ENCODE measurements at places on chromosomes 7 and 10.

- no peak for DNase-seq
Measured at GRCh38 chr7:3282457-3282856, 18.6 kb upstream of the SDK1 start.

DNA sequence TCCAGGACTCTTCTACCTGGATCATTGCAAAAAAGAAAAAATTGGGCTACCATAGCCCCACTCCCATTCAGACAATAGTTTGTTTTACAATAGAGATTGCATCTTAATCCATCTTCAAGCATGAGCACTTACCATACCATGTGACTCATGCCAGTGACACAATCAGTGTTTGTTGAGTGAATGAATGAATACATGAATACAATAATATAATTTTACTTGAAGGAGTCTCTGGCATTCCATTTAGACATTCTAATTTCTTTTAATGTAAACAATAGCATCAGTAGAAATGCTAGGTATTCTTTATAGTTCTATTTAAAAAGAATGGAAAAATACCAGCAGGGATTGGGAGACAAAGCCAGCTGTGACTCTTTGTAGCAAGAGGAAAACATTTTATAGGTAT is 141.6 kb upstream of the AKR1E2 start:
- no peak for DNase-seq

- DNase-seq = no peak
Measured at GRCh38 chr10:98168766-98169165, 34.3 kb downstream of the R3HCC1L start.

DNA sequence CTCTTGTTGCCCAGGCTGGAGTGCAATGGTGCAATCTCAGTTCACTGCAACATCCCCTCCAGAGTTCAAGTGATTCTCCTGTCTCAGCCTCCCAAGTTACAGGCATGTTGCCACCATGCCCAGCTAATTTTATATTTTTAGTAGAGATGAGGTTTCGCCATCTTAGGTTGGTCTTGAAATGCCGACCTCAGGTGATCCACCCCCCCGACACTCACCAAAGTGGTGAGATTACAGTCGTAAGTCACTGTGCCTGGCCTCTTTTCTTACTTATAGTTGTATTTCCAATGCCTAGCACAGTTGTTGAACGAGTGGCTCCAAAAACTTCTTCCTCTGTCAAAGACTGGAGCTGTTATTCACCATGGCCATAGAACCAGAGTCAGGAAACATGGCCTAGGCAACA is 6.7 kb downstream of the RNF216 start:
- no peak for DNase-seq

DNA sequence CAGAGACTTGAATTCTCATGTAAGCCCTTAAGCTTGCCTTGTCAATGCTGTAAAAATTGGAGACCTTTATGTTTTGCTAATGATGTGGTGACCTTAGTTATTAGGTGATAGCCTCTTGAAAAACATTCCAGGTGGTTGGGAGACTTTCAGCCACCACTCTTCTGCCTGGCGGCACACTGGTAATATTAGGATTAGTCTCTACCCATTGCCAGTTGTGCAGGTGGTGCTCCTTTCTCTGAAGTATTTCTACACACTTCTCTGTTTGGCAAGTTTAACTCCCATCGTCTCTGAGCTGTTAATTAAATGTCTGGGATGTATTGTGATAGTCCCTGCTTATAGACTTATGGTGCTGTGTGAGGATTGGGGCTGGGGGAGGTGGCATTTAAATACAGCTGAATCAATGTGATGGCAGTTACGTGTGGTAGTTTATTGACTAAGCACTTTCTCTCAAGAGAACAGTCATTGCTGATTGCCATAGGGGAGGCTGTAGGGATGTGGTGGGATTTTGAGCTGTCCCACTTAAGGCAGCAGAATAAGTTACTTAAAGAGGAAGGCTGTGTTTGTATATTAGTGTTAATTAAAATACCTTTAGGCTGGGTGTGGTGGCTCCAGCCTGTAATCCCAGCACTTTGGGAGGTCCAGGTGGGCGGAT is 61.7 kb downstream of the DAGLB start:
- no peak for DNase-seq

DNA sequence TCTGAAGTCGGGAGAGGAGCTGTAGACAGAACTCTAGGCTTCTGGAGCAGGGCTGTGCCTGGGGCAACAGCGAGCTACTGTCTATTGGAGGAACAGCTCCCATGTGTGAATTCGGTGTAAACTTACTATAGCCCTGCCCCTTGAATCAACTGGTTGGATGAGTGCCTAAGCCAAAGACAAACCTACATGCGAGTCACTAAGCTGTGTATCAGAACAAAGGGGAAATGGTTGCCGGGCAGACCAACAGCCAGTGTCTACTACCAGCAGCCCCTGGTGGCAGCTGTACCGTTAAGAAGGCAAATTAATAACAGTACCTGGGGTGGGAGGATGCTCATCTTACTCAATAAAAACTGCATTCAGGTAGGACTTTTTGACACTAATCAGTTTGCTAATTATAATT is 343.6 kb downstream of the ACTR3B start:
- no peak for DNase-seq

DNA sequence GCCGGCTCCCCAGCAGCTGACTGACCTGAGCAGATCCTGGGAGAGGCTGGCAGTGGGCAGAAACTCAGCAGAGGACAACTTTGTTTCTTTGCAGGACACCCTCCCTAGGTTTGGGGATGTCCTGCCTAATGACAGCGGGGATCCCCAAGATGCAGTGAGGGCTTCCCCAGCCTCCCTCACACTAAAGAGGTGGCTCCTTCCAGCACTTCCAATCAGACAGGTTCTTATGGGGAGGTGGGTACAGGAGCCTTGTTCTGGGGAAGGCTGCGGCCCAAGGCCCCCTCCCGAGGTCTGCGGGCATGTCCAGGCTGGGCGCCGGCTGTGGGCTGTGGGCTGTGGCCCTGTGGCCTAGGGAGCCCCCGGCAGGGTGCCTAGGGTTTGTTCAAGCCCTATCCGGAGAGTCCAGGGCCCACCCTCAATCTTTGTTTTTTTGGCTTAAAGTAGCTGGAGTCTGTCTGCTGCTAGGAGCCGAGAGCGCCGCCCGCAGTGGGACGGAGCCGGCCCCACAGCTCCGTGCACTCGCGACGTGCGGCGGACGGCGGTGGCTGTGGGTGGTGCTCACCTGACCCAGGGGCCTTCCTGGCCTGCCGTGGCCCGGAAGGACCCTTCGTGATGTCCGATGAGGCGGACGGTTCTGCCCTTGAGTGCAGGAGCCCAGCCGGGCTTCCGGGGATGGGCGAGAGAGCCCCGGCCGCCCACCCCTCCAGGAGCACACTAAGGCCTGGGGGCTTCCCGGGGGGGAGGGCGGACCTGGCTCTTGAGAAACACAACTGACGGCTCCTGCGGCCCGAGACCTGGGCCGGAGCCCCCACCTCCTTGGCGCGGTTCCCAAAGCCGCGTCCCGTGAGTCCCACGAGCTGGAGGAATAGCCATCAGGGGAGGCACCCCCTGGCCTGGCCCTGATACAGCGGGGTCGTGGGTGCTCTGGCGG is 57.2 kb downstream of the PDGFA start:
- DNase-seq = no peak

DNA sequence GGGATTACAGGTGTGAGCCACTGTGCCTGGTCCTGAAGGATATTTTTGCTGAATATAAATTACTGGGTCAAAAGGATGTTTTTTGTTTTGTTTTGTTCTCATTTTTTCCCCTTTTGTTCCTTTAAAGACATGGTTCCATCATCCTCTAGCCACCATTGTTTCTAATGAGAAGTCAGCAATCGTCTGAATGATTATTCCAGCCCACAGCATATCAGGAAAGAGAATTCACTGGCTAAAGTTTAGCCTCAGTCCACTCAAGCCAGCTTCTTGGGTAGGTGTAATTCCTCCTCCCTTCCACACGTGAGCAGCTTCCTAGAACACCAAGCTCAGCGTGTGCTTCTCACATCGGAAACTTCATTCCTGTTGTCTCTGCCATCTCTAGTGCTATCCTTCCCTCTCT is 112.8 kb upstream of the INSIG1 start:
- DNase-seq = no peak

DNA sequence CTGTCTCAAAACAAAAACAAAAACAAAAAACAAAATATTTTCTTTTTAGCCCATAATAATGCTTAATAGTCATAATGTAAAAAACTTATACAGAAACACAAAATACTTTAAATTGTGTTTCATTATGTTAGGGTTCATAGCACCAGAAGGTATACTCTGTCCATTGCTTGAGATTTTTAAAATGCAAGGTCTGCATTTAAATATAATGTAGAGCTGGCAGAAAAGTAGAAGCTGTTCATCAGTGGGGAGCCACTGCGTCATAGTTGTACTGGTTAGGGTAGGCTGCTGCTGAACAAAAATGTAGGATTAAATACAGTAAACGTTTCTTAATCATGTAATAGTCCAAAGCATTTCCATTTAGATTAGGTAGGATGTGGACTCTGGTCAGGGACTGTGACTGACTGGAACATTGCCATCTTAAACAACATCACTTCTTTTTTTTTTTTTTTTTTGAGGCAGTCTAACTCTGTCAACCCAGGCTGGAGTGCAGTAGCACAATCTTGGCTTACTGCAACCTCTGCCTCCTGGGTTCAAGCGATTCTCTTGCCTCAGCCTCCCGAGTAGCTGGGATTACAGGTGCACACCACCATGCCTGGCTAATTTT is 85.2 kb downstream of the ANKIB1 start:
- no peak for DNase-seq

DNA sequence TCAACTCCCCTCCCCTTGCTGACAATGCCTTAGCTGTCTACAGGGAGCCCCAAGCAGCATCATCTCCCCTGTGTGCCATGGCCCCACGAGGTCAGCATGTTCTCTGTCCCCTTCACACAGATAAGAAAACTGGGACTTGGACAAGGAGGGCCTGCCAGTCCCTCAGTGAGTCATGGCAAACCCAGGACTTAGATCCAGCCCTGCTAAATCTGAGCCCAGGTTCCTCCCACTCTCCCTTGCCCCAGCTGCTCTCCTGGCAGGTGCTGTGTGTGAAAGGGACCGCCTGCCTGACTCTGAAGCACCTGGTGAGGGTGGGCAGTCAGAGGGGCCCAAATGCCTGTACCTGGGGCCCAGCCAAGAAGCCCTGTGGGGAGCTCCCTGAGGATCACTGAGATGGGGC is 7.4 kb downstream of the CRHR2 start:
- DNase-seq = no peak

DNA sequence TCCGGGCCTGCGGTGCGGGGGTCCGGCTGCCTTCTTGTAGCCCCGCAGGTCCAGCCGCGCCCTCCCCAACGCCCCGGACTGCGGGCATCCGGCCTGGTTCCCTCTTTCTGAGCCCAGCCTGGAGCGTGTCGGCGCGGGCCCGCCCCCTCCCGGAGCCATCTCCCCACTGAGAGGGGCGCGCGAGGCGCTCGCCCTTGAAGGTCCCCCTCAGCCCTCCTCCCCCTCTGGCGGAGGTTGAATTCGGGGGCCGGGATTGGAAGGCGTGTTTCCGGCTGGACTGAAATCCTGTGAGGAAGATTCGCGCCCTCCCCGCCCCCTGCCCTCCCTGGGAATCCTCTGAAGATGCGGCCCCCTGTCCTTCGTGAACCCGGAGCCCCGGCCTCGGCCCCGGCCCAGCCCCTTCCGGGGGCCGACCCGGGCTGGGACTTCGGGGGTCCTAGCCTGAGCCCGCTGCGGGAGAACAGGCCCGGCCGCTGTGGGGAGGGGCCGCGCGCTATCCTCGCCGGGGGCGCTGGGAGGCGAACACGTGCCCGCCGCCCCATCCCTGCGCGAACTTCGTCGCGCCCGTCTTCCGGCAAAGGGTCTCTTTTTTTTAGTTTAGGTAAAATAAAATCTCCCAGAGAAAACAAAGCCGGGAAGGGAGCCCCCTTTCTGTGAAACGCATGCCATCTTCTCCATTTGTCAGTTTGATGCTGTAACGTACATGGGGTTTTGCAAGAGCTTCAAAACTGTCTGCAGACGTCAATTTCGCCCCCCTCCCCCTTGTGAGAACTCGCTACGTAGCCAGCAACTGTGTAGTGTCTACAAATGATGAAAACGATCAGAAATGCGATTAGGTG is 636 bp downstream of the PDCD4 start:
- peak; percentile 78 for DNase-seq

DNA sequence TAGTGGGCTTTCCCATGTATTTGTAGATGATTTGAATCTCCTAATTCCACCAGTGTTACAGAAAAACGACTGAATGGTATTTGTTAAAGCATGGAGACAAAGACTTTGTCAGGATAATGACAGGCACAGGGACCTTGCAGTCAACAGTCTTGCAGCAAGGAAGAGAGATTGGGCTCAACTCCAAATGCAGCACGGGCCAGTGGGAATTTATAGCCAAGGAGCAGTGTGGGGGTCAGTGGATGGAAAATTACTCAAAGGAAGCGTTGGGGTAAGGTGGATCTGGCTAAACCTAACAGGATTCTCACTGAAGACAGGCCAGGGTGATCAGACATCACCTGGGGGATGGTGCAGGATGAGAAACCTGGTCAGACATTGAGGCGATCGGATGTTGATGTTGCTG is 24.3 kb downstream of the CPVL start:
- no peak for DNase-seq

- no peak for DNase-seq
Measured at GRCh38 chr7:54860003-54860775, 101.2 kb upstream of the SEC61G start.

DNA sequence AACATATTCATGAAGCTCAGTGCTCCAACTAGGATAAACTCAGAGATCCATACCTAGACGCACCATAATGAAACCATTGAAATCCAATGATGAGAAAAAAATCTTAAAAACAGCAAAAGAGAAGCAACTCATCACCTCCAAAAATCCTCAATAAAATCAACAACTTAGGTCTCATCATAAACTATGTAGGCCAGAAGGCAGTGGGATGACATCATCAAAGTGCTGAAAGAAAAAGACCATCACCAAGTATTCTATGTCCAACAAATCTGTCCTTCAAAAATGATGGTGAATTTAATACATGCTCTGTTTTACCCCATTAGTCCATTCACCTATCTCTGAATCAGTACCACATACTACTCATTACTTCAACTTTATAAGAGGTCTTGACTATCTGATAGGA is 304.4 kb downstream of the HDAC9 start:
- DNase-seq = no peak

- no peak for DNase-seq
Measured at GRCh38 chr7:82745117-82745516, 301.5 kb upstream of the CACNA2D1 start.

DNA sequence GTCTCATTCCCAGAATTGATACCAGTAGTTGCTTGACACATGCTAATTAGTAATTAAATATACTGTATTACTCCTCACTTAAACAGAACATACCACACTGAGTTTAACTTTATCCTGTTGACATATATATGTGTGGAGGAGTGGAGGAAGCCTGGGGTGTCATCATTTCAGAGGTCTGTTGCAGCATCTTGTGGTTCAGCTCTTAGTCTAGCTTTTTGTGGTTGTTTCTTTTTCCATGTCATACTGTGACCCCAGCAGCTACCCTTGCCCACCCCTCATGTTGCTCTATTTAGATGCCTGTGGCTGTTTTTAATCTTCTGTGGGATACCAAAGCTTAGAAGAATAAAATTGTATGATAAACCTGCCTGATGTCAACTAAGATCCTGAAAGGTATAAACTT is 875.4 kb downstream of the LRMDA start:
- no peak for DNase-seq

GRCh38 chr10:28945959-28946358 is 268.6 kb downstream of the BAMBI start:
- no peak for DNase-seq

Data from activated CD8-positive, alpha-beta memory T cell treated with anti-CD3 and anti-CD28 coated beads, Interleukin-2, amount 50 U/mL, for 4 hours (primary cell).